ENCODE measurements at places on chromosomes 7 and 10.

GRCh38 chr7:40447345-40447744 is 312.5 kb downstream of the SUGCT start:
- no peak for DNase-seq

DNA sequence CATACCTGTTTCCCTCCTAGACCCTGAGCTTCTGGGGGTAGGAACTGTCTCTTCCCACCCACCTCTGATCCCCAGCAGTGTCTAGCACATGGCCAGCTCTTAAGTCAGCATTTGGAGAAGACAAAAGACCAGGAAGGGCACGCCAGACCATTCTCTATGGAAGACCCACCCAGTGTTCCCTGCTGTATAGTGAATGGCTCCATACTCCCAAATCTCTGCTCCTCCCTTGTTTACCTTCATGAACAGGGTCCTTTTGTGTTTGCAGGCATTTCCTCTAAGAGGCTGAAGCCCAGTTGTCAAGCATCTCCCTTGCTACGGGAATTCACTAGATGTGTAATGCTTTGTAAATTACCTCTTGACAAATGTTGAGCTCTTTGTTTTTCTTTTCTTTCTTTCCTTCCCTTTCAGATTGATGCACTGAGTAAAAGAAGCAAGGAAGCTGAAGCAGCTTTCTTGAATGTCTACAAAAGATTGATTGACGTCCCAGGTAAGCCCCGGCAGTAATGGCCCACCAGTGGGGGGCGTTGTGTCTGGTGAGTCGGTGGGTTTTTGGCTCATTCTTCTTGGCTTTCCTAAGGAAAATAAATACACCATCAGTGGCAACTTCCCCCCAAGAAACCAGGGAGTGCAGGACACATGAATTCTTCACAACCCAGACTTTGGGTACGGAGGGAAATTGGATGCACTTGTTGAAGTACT is 216.6 kb upstream of the SH2B2 start:
- no peak for DNase-seq

DNA sequence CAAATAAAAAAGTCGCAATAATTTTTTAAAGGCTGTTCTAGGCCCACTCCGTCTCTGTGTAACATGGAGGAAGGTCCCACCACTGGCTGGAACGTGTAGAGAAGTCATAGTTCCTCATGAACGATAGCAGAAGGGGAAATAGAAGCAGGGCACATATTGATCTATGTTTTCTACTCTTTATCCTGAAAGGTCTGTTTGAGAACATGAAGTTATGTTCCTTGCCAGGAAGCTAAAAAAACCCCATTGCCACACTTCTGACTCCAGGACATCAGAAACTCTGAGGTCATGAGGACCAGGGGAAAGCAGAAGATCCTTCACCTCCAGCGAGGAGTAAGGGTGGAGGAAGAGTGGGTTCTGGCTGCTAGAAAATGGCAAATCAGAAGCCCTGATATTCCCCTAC is 10.8 kb downstream of the ANKRD22 start:
- DNase-seq, result no peak

GRCh38 chr7:71444130-71444529 is 312.2 kb downstream of the GALNT17 start:
- no peak for DNase-seq

DNA sequence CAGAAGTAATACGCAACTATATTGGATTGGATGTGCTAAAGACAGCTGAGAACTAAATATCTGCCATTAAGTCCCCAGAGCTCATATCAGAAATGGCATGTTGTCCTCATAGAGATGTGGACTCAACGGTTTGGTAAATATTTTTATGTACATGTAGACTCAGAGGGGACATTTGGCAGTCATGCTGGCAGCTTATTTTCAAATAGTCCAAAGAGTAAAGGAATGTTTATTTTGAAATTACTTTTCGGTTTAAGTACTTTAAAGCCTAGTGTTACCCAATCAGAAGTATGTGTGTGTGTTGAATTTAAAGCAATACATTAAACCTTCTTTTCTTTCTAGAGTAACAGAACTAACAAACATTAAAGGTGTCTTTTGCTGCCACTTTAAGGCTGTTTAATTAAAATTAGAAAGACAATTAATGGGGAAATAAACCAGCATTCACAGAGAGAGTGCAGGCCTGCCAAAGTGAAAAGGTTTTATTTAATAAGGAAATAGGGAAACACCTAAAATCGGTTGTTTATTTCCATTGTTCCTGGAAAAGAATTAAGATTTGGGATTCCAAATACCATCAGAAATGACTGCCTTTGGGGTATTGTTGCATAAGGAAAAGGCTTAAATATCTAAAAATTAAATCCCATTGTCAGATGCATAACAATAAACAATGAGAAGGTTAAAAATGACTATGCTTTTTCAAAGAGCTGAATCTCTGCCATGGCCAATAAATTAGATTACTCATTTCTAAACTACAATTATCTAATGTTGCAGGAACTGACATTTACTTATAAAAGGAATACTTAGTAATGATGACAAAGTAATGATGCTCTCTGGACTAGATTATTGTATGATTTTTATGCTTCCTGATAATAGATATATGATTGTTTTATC is 113.4 kb upstream of the AHR start:
- DNase-seq, result no peak

DNA sequence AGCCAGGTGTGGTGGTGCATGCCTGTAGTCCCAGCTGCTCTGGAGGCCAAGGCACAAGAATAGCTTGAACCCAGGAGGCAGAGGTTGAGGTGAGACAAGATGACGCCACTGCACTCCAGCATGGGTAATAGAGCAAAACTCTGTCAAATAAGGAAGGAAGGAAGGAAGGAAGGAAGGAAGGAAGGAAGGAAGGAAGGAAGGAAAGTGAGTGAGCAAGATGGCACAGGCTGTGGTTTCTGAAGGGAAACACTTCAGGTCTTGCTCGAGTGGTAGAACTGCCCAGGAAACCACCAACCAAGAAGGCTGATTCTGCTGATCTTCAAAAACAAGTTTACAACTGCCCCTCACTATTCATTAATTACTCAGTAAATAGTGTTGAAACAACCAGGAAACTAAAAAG is 45.2 kb downstream of the EZH2 start:
- DNase-seq, result no peak

DNA sequence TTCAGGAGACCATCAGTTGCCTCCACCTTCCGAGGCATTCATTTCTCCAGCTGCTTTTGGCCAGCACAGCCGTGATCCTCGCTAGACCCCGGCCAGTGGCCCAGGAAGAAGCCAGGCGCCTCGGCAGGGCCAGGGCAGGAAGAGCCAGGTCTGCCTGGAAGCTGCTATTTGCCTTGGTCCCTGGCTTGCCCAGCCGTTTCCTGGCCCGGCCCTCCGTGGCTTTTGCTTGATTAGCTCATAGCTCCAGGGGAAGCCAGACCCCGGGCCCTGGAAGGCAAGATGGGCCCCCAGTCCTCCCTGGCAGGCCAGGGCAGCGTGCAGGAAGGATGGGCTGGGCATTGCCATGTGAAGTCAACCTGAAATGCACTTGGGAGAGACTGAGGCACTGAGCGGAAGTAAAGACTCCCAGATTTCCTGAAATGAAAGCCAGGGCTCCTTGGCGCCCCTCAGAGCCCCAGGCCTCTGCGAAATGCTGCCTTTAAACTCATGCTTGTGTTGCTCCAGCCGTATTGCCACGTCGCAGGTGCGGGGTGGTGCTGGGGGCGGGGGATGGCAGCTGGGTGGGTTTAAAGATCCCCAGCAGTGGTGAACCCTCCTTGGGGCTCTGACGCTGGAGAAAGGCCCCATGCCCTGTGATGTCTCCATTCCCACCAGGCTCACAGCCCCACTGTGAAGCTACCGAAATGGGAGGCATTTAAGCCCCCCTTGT is 160.6 kb downstream of the GRK5 start:
- no peak for DNase-seq

GRCh38 chr10:47027784-47028260 is 116.6 kb downstream of the PTPN20 start:
- DNase-seq, result no peak

- no peak for DNase-seq
These were observed 42.8 kb upstream of the ZNF32 start for GRCh38 chr10:43691485-43691884.

DNA sequence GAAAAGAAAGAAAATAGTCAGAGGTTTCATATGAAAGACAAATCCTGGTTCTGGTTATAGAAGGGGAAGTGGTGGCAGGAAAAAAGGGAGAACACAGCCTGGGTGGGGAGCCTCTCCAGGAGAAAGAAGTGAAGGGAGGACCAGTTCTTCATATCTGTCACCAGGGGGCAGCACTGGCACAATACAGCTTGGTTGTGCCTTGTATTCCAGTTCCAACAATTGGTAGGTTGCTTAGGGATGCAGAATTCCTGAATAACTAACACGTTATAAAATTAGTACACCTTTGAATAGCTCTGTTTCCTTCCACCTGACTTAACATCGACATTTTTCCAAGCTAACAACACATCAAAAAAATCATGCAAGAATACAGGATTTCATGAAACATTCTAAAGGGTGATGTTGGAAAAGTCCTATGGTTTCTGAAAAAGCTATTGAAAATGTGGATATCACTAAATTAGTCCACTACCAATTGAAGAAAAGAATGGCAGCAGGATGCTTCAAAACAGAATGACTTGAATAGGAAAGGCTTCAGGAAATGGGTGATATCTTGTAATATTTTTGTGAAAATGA is 52.9 kb downstream of the CYP26A1 start:
- DNase-seq, result no peak

DNA sequence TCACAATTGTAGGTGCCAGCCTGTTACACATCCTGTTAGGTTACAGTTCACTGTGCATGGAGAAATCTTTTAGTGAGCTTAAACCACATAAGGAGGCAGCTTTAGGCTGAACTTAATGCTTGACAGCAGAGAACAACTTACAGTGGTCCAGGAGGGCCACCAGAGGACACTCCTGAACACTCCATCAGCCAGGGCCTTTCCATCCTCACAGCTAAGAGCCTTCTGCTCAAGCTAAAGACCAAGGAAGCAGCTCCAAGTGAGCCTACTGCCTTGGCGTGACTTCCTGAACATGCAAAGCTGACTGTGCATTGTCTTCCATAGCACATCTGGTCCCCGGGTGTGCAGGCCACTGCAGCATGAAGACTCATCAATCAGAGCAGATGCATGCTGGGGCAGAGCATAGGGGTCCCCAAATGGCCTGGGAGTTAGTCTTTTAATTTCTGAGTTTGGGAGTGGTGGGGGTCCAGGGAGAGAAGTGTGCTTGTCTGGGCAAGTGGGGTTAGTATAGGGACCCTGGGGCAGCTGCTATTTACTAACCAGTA is 105.0 kb downstream of the ZNF248 start:
- DNase-seq, result no peak

GRCh38 chr10:114933588-114933987 is 4.4 kb upstream of the TRUB1 start:
- no peak for DNase-seq

- no peak for DNase-seq
These were observed 769.3 kb downstream of the SORCS1 start for GRCh38 chr10:106395041-106395749.

DNA sequence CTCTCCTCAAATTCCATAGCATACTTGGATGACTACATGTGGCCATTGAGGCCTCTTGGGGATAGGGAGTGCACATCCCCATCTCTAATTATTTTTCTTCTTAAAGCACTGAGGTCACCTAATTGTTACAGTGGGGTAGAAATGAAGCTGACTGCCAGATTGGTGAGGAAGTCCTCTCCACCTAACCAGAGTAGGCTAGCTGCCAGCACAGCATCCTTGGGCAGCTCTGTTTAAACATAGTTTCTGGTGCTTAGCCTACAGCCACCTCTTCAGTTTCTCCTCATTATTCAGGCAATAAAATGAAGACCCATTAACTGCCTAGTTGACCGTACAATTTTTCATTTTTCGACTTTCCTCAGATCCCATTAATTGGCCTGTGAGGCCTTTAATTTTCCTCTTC is 104.6 kb downstream of the MLLT10 start:
- no peak for DNase-seq

DNA sequence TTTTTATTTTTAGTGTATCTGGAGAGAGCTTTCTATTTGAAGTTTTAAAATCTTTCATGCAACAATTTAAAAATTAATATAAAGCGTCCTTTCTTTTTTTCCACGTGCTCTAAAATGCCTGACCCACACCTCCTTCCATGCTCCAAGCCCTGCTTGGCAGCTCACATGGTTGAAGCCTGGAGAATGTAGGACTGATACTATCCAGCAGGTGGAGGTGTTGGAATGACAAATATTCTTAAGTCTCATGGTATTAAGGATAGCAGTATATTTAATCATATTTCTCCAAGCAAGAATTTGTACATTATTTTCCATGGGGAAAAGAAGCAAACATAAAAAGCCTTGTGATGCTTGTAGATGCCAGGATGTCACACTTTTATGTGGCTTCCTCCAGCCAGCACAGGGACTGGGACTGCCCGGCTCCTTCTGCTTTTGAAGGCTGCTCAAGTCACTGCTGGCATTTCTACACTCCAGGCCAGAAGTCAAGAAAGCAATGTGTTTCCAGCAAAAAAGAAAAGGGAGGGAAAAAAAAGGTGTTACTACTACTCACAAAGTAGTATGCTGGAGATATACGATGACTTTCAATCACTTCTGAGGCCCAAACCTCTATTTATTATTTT is 49.7 kb downstream of the BZW2 start:
- DNase-seq, result peak; percentile 51

DNA sequence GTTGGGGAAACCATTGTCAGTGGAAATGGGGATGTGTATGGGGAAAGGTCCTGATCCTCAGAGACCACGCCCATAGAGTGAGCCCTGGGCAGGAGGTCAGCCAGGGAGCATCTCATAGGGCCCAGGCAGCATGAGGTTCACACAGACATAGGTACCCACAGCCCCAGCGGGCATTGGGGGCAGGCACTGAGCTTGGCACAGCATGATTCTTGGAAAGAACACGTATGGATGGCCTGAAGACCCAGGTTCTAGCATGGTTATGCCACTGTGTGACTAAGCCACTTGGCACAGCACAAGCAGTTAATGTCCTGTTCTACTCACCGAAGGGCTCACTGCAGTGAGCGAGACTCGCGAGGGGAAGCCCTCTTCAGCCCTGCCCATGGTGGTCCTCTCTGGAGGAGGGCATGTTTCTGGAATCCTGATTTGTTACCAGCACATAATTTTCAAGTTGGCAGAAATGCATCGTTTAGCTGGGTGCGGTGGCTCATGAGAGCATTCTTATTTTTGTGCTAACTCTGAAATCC is 125.2 kb downstream of the UBE2H start:
- DNase-seq, result no peak

- DNase-seq, result peak; percentile 12
These were observed 387.5 kb downstream of the CCSER2 start for GRCh38 chr10:84715911-84716310.

GRCh38 chr7:50960621-50961310 is 178.1 kb upstream of the GRB10 start:
- DNase-seq, result no peak

Data from Caki2 (cell line).